ENCODE measurements at places on chromosomes 1 and 21. TPM values are rescaled to one million over a fixed set of nuclear protein-coding genes. Genes with fewer than 3 reads are reported as not detected.

- H3K36me3 ChIP-seq: no peaks in the 10 kb centered on the region
- H3K27ac ChIP-seq: no peak overlapping the region
- DNase-seq: no peak
Observed at GRCh38 chr1:246179401-246179800, 327.7 kb downstream of the SMYD3 start.

- no peak for DNase-seq
- no peak overlapping the region for H3K4me3 ChIP-seq
- H3K4me1 ChIP-seq: no peaks in the 10 kb centered on the region
- H3K27me3 ChIP-seq: peaks cover 22% of the 10 kb centered on the region
- peaks cover 6% of the 10 kb centered on the region for H3K36me3 ChIP-seq
Observed at GRCh38 chr1:70486676-70487458, 75.8 kb downstream of the CTH start.

- H3K4me1 ChIP-seq: peaks cover 40% of the 10 kb centered on the region
- H3K27ac ChIP-seq: peak overlapping the region; percentile 74
- no peak overlapping the region for H3K4me3 ChIP-seq
- no peaks in the 10 kb centered on the region for H3K36me3 ChIP-seq
- H3K27me3 ChIP-seq: no peaks in the 10 kb centered on the region
Observed at GRCh38 chr21:43922949-43923348, 57.9 kb downstream of the AGPAT3 start.

DNA sequence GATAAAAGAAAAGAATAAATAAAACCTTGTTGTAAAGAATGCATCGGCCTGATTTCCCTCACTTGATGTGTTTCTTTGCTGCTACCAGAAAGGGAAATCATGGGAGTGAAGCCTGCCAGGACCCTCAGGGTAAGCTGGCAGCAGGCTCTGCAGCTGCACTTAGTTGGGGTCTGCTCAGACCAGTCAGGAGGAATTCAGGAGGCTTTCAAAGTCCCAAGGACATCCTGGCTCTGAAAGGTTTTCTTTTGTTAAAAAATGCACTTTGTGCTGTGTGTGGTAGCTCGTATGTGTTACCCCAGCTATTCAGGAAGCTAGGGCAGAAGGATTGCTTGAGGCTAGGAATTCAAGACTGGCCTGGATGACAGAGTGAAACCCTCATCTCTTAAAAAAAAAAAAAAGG, 254.8 kb downstream of the ZNF648 start:
- no peaks in the 10 kb centered on the region for H3K4me1 ChIP-seq
- no peaks in the 10 kb centered on the region for H3K36me3 ChIP-seq
- H3K4me3 ChIP-seq: no peak overlapping the region
- peaks cover 44% of the 10 kb centered on the region for H3K27me3 ChIP-seq

The LDLRAD1 gene
- total RNA-seq: not detected

The RSPH1 gene
- not detected for total RNA-seq

The OLIG2 gene
- total RNA-seq: not detected

The SLAMF1 gene
- 70.6 TPM for total RNA-seq

- no peaks in the 10 kb centered on the region for H3K36me3 ChIP-seq
- H3K27ac ChIP-seq: no peak overlapping the region
- H3K27me3 ChIP-seq: peaks cover 17% of the 10 kb centered on the region
- no peak for DNase-seq
Observed at GRCh38 chr1:224675590-224675989, 59.5 kb downstream of the CNIH3 start.

- no peak overlapping the region for H3K4me3 ChIP-seq
- peaks cover 3% of the 10 kb centered on the region for H3K36me3 ChIP-seq
- H3K27ac ChIP-seq: no peak overlapping the region
- DNase-seq: no peak
Observed at GRCh38 chr1:169148472-169149252, 42.2 kb downstream of the ATP1B1 start.

- peaks cover 45% of the 10 kb centered on the region for H3K4me1 ChIP-seq
- H3K27me3 ChIP-seq: no peaks in the 10 kb centered on the region
- H3K27ac ChIP-seq: peak overlapping the region; percentile 2
- H3K4me3 ChIP-seq: peak overlapping the region; percentile 55
Observed at GRCh38 chr21:42254651-42255601, 36.0 kb downstream of the ABCG1 start.

DNA sequence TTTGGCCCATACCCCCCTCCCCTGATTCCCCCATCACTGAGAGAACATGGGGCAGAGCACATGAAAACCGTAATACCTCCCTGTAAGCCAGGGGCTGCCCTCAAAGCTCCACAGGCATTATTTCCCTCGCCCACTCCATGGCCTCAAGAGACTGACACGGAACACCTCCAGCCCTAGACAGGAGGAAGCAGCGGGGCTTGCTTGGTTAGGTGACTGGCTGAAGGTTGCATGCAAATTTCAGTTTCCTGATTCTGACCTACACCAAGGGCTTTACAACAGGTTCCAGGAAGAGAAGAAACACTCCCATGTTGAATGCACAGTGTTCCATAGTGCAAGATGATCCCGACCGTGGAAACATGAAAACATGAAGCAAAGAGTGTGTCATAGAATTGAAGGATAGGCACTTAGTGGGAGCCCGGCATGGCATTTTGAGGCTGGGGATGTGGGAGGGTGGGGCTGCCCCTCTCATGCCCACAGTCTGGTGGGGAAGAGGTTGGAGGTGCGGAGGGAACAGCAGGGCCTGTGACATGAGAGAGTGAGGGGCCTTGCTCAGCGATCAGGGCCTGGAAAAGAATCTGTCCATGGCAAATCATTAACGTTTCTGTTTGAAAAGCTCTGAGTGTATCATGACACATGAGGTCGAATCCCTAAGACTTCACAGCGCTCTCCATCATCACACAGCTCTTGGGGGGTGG, 33.5 kb downstream of the GPR137B start:
- H3K4me3 ChIP-seq: no peak overlapping the region
- peaks cover 3% of the 10 kb centered on the region for H3K36me3 ChIP-seq

DNA sequence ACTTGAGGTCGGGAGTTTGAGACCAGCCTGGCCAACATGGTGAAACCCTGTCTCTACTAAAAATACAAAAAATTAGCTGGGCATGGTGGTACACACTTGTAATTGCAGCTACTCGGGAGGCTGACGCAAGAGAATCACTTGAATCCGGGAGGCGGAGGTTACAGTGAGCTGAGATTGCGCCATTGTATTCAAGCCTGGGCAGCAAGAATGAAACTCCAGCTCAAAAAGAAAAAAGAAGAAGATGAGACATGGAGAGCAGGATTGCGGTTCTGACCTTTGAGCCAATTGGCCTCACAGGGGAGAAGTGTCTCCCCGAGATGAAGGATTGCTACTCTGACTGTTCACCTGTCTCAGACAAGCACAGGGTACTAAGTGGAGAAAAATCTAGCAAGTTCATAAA, 6.6 kb downstream of the SCCPDH start:
- DNase-seq: no peak
- H3K4me1 ChIP-seq: no peaks in the 10 kb centered on the region
- H3K36me3 ChIP-seq: peaks cover 4% of the 10 kb centered on the region
- no peak overlapping the region for H3K27ac ChIP-seq

DNA sequence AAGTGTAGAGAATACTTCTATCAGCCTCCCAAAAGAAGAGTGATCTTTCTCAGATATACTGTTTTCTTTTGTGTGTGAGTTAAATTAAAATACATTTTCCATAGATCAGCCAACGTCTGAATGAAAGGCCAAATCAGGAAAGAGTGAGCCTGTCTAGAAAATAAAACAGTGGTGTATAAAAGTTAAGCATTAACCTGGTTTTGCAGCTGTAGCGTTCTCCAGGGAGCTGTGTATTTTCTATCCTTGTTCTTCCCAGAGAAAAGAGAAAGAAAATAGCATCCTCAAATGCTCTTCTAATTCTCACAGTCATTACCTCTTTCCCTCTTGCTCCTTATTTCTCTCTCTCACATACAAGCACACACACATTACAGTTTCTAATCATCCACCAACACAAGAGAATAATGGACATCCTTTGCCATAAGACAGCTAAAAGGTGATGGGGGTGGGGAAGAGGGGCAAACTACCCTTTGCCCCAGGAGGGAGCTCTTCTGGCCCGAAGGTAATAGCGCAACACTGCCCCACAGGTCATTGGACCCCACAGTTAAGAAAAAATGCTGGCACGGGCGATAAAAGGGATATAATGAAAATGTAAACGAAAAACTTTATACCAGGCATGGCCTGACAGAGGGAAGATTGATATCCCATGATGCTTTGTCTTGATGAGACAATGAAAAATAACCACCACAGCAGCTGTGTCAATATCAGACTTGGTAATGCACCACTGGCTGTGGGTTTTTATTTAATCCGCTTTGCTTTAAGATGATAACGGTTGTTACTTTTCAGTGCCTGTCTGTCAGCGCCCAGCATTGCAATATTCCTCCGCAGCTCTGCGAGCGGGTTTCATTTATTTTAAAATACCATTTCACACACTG, 150.3 kb downstream of the NUF2 start:
- no peak overlapping the region for H3K4me3 ChIP-seq
- no peak overlapping the region for H3K27ac ChIP-seq
- no peaks in the 10 kb centered on the region for H3K4me1 ChIP-seq
- H3K27me3 ChIP-seq: no peaks in the 10 kb centered on the region
